ENCODE measurements at places on chromosomes 5 and 9.

GRCh38 chr9:76866689-76867088 is 39.2 kb downstream of the PRUNE2 start:
- peak; percentile 94 for DNase-seq

DNA sequence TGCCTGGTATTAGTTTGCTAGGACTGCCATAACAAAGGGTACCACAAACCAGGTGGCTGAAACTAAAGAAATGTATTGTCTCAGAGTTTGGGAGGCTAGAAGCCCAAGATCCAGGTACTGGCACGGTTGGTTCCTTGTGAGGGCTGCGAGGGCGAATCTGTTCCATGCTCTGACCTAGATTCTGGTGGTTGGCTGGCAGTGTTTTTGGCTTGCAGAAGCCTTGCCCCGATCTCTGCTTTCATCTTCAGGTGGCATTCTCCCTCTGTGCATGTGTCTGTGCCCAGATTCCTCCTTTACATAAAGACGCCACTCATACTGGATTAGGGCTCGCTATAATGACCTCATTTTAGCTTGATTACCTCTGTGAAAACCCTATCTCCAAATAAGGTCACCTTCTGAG is 36.7 kb downstream of the RAI14 start:
- DNase-seq = no peak

- DNase-seq = peak; percentile 15
Observed at GRCh38 chr9:69030851-69031645, 4.5 kb upstream of the FXN start.

DNA sequence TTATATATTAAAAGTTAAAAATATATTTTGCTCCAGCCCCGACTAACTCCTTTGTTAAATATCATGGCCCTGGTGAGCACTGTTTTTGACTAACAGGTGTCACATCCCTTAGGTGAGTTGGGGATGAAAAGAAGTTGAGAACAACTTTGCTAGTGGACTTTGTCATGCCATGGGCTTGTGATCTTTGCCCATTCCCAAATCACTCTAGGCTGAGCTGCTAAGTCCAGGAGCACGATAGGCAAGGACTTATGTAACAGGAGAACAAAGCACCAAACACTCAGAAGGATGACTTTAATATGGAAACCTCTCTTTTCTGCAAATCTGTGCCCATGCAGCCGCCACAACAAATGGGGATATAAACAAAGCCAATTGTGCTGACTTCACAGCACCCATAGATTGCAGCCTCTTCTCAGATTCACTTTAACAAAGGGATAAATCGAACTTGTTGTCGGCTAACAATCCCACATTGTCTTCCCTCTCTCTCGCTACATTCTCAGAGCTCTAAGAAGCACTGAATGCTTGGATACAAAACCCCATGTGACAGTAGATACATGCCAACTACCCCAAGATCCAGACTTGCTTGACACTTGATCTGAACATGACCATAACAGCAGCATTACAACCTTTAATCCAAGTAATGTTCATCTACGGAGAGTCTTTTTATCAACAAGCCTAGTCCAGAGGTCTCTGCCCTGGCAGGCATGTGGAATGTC is 86.8 kb upstream of the CD180 start:
- DNase-seq = no peak

GRCh38 chr9:23820451-23821374 is 5.3 kb downstream of the ELAVL2 start:
- DNase-seq = no peak

DNA sequence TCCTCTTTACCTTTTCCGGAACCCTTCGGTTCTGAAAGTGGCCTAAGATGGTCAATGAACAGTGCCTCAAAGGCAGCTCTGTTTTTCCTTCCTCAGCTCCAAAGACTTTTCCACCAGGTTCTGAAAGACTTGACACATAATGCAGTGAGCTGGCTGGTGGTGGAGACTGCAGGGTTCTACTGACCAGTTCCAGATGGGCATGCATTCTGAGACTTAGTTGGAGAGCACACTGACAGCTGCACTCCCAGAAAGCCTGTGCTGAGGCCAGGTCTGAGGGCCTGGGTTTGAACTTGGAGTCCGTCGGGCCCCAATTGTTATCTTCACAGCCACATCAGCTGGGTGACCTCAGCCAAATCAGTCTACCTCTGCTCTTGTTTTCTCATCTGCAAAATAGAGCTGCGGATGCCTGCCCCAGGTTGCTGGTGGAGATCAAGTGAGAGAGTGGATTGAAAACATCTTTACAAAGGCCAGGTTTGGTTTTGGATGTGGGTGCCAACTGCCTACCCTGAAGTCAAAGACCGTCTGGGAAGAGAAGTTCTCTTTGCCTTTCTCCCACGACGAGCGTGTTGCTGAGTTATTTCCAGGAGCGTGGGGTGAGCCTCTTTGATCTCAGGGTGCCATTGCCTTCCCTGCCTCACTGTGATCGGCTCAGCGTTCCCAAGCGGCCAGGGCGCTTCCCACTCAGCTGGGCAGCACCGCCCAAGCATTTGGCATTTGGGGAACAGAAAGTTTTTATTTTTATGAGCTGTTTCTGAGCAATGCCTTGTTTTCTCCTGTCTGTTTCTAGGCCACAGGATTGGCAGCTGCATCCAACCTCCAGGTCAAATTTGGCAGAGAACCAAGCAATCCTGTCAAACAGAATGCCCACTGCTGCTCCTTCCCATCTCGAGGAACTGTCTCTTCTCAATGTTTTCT is 54.9 kb downstream of the RAD23B start:
- no peak for DNase-seq

- DNase-seq = peak; percentile 78
Observed at GRCh38 chr5:112681481-112681908, 56.2 kb upstream of the APC start.

GRCh38 chr5:67019065-67019845 is 177.3 kb downstream of the CD180 start:
- DNase-seq = no peak

GRCh38 chr5:80590766-80591165 is 20.7 kb upstream of the ANKRD34B start:
- no peak for DNase-seq
